ENCODE measurements at places on chromosomes 11 and 22. TPM values are rescaled to one million over a fixed set of nuclear protein-coding genes. Genes with fewer than 3 reads are reported as not detected.

GRCh38 chr11:6505577-6506240 is 8.6 kb downstream of the DNHD1 start:
- peak; percentile 41 for DNase-seq

GRCh38 chr11:10975287-10975721 is 117.5 kb upstream of the ZBED5 start:
- DNase-seq: no peak

DNA sequence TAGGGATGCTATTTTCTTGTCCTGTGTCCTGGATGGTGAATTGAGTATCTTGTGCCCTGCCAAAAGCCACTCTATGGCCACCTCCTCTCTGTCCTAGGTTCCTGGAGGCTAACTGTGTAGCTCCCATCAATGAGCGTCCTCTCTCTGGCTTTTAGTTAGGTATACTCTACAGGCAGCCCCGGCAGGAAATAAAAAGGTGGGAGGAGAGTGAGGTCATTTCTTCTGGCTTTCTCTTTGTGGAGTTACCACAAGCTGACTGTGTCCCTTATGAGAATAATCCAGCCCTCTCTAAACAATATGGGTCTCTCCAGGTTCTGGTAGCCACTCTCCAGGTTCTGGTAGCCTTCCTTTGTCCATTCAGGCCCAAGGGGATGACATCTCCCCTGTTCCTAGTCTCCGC is 11.7 kb upstream of the ASPHD2 start:
- DNase-seq: no peak

DNA sequence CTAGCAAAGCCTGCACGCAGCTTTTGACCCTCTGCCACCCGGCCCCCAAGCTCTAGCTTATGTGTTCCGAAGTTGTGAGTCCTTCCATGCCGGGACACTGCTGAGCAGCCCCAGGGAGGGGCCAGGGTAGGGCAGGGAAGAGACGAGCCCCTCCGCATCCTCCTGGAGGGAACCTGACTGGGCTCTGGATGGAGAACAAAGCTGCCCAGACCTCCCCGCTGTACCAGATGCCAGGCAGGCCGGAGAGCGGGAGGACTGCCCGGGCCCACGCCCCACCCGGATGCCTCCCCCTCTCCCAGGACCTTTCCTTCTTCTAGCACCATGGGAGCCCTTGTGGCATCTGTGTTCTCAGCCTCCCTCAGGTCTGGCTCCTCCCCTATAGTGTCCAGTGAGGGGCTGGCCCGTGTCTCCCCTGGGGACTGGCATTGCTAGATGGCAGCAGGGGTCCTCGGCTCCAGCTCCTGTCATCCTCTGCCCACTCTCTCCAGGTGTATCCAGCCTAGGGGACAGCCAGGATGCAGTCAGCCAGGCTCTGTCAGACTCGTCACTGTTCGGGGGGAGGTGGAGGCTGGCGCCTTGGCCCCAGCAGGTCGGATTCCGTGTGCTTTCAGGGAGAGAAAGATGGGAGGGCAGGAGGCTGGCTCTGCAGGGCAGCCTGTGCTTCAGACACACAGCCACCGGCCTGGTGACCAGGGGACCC is 46.1 kb downstream of the ALX4 start:
- no peak for DNase-seq

GRCh38 chr11:116356451-116356850 is 416.3 kb downstream of the BUD13 start:
- no peak for DNase-seq

DNA sequence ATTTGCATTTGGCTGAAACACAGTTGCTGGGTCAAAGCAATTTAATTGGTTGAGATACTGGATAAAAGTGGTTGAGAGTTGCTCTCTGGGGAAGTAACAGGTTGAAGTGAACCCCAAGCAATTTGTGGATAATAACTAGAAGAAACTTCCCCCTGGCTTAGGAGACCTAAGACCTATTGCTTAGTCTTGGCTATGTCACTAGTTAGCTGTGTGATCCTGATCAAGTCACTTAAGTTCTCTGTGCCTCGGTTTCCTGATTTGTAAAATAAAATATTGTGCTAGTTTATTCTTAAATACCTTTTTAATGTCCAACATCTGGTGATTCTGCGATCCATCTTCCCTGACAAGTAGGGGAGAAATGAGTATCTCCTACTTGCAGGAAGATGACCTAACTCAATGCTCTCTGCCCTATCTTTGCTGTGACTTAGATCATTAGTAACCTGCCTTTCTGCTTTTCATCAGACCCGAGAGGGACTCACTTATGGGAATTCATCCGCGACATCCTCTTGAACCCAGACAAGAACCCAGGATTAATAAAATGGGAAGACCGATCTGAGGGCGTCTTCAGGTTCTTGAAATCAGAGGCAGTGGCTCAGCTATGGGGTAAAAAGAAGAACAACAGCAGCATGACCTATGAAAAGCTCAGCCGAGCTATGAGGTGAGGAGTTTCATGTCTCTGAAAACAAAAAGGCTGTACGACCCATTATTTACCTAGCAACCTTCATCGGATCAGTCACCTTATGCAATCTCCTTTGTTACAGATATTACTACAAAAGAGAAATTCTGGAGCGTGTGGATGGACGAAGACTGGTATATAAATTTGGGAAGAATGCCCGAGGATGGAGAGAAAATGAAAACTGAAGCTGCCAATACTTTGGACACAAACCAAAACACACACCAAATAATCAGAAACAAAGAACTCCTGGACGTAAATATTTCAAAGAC is 37.5 kb downstream of the EHF start:
- DNase-seq: no peak

DNA sequence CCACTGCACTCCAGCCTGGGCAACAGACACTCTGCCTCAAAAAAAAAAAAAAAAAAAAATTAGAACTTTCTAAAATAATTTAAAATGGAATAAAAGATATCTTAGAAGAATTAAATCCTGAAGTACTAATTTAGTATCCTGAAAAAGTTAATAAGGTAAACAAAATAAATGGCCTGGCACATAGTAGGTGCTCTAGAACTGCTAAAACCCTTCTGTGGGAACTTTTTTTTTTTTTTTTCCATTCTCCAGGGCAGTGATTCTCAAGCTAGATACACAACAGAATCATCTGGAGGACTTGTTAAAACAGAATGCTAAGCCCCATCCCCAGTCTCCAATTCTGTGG is 65.3 kb downstream of the MAML2 start:
- no peak for DNase-seq

DNA sequence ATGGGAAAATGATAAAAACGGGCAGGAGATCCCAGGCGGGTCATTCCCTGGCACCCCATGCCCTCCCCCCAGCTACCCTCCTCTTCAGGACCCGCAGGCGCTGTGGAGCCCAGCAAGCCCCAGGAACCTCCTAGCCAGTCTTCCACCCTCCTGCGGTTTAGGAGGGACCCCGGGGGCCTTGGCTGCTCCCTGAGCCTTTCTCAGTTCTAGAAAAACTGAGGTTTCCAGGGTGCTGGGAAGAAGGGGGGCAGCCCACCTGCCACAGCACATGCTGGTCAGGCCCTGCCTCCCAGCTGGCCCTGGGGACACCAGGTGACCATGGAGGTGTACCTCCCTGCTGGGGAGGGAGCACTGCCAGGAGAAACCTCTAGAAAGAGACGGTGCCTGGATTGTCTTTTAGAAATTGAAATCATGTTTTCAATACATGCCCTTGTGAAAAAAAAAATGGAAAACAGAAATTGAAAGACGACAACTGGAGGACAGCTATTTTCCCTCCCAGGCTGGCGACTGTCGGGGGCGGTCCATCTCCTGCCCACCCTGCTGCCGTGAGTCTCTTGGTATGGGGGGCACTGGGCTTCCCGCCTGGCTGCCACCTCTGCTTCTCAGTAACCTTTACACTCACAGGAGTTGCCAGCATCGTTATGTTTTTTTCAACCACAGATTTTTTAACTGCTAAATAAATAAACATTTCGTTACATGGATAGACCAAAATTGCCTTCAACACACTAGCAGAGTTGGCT is 398.5 kb downstream of the TBC1D22A start:
- no peak for DNase-seq

GRCh38 chr11:31806928-31807798 is 4.0 kb downstream of the PAX6 start:
- no peak for DNase-seq

DNA sequence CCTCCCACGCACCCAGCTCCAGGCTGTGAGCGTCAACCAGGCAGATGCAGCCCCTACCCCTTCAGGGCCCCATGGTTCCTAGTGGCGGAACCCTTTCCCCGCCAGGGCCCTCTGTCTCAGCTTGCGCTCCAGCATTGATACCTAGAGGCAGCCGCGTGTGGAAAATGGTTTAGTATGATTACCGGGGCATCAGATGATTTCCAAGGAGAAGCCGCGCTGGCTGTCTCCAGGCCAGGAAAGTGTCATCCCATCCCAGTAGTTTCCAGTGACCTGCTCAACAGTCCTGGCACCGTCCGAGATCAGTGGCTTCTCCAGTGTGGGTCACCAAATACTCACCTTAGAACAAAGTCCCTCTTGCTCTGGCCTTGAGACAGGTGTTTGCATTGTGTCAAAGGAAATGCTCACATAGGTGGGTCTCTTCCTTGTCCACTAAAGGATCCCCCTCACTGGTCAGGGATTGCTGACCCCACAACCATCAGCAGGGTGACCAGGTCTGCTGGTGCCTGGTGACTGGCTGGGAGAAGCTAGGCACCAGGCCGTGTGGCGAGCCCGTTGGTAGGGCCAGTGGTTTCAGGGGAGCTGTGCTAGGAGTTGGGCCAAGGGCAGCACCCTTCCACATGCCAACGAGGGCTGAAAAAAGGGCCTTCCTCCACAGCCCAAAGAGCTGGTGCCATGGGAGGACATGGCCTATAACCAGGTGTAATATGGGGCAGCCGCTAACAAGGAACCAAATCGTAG is 109.4 kb downstream of the MORC2 start:
- DNase-seq: no peak

GRCh38 chr11:14015711-14016110 is 53.2 kb downstream of the SPON1 start:
- peak; percentile 71 for DNase-seq

DNA sequence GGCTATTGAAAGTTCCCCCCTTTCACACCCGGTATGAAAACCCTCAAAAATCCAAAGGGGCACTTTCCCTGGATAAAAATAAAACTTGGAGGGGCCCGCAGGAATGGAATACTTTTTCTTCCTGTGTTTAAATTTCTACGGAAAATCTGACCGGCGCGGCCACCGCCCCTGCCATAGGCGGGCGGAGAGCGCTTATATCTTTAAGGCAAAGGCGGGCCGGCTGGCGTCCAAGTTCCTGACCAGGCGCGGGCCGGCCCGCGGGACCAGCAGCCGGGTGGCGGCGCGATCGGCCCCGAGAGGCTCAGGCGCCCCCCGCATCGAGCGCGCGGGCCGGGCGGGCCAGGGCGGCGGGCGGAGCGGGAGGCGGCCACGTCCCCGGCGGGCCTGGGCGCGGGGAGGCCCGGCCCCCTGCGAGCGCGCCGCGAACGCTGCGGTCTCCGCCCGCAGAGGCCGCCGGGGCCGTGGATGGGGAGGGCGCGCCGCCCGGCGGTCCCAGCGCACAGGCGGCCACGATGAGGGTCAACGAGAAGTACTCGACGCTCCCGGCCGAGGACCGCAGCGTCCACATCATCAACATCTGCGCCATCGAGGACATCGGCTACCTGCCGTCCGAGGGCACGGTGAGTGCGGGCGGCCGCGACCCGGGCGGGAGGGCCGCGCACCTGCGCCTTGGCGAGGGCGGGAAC is at the start of gene ANO1:
ANO1 (plus strand) TSS at position 223 of the 686 bp plus-strand sequence; CDS start at position 513, 290 bp downstream.
- no peak for DNase-seq

DNA sequence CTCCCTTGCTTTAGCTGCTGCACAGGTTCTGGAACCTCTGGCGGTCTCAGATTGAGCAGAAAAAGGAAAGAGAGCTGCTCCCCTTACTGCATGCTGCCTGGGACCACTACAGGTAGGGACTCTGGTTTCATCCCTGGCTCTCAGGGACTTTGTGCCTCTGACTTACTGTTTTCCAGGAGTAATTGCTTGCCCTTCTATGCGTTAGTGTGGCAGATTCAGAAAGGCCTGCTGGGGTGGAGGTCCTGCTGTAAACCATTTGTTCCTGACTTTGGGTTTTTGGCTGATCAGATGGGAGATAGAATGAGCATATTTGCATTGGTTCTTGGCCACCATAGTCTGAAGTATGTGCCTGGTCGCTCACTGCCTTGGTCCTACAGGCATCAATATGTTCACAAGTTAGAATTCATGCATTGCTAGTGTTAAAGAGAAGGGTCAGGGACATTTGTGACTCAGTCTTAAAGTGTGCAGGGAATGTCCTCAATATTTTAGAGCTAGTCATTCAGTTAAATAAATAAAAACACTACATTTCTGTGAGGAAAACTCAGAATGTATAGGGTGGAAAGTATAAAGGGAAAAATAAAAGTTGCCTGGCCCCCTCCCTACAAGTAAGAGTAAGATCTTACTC is 78.0 kb downstream of the PISD start:
- DNase-seq: no peak

GRCh38 chr22:33883961-33884808 is 36.1 kb downstream of the LARGE1 start:
- DNase-seq: no peak

- no peak for DNase-seq
Observed at GRCh38 chr11:18780329-18780728, 11.3 kb downstream of the PTPN5 start.

GRCh38 chr11:47514825-47515647 is 37.9 kb downstream of the CELF1 start:
- DNase-seq: no peak

GRCh38 chr22:20228939-20229272 is 39.2 kb downstream of the RTN4R start:
- DNase-seq: no peak

GRCh38 chr11:115598257-115598901 is 94.2 kb upstream of the CADM1 start:
- DNase-seq: no peak

DNA sequence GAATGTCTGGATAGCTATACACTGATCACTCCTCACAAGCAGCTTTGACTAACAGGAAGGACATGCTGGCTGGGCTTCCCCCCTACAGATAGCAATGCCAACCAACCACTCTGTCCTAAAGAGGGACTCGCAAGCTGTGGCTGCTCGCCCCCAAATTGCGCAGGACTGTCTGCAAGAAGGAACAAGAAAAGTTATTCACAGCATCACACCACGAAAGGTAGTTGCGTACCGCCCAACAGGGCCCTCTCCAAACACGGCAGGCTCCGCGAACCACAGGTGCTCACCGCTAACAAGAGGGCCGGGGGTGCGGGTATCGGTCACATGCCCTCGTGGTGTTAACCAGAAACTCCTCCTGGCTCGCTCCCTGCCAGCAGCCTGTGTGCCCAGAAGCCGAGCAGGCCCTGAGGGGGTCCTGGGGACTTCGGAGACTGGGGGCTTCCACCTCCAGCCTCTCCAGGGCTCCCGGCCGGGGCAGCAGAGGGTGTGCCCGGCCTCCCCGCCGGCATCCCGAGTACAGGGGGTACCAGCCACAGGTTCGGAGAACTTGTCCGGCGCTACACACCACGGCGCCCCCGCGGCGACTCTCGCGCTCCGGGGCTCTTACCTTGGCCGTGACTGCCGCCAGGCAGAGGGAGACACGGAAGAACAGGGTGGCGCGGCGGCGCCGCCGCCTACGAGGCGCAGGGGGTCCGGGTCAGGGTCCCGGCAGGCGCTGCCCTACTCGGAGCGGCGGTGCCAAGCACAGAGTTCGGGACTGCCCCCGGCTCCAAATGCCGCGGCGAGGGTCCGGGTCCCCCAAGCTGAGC is 682 bp downstream of the LARGE1 start:
- DNase-seq: no peak

The HIRA gene
- total RNA-seq: 31.8 TPM

The TMEM223 gene
- 32.8 TPM for total RNA-seq

The CST6 gene
- total RNA-seq: 59.8 TPM

The PDGFD gene
- total RNA-seq: 3.5 TPM

The CECR2 gene
- 7.4 TPM for total RNA-seq

The PRG3 gene
- not detected for total RNA-seq
